ENCODE measurements at places on chromosomes 13 and 19.

GRCh38 chr13:72781451-72782439, at the start of the genes DIS3 and PIBF1:
Gene DIS3, minus strand, starts transcription at chr13:72781900. Its CDS starts 68 bp downstream, at chr13:72781832.
Gene PIBF1, plus strand, starts transcription at chr13:72782133. Its CDS starts 1,337 bp downstream, at chr13:72783470.
- peak; percentile 99 for DNase-seq

DNA sequence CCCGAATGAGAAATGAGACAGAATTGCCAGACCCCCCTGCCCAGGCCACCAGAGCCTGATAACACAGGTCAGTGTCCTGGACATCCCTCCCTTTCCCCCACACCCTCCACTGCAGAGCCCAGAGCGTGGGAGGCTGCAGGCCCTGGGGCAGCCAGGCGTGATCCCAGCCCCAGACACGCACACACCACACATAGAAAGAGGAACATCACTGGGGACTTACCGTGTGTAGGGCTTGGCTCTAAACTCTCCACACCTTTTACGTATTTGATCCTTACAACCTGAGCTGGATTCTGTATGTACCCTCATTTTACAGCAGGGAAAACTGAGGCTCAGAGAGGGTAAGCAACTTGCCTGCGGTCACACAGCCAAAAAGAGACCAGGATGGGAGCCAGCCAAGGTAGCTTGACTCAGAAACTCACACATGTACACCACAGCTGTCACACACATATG, 334 bp upstream of the ANGPTL6 start:
- DNase-seq: no peak

DNA sequence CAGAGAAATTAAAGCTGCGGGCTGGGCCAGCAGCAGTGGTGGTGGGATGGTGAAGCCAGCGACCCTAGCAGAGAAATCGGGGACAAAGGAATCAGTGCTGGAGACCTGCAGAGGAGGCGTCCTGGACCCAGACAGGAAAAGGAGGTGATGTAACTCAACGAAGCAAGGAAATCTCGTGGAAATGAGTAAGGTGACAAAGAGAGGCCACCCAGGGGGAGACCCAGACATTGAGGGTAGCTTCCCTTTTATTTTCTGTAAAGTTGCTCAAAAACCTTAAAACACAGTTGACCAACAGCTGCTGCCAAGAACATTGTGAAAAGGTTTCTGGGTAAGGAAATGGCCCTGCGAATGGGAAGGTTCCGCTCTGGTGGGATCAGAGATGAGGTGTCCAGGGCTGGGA, 13.3 kb upstream of the RETN start:
- no peak for DNase-seq

DNA sequence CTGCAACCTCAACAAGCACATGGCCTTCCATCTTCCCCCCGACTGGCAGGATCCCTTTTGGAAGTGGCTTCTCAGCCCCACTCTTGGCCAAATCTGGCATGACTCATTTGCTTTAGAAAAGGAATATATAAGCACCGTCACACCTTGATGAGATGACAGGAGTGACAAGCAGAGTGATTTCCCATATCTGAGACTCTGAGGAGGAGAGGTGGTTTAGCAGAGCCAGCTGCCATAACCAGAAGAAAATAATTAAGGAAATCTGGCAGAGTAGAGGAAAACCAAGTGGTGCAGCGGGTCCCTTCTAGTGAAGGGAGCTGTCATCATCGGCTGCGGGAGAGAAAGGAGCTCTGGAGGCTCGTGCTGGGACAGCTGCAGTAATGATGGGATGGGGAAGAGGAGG, 27.5 kb upstream of the KCTD15 start:
- DNase-seq: no peak

DNA sequence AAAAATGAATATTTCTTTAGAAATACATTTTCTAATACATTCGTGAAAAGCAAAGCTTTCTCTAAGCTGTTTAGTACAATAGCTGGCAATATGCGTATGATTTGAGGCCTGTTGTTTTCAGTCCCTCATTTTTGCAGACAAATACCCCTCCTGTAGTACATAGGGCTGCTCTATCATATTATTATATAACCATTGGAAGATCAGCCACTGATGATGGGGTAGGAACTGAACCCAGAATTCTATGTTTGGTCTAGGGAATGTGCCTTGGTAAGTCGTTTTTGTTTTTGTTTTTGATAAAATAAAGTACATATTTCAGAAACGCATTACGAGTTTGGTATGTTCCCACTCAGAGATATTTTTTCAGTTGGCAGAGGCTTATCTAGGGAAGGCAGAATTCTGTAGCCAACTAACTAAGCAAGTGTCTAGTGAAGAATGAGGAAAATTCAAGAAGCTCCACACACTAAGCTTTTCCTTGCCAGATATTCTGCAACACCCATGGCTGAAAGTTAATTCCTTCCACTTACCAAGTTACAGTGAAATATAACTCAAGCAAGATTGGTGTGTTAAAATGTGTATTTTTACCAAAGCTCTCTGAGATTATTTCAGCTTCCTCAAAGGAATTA, 656.9 kb upstream of the MIR17HG start:
- no peak for DNase-seq

DNA sequence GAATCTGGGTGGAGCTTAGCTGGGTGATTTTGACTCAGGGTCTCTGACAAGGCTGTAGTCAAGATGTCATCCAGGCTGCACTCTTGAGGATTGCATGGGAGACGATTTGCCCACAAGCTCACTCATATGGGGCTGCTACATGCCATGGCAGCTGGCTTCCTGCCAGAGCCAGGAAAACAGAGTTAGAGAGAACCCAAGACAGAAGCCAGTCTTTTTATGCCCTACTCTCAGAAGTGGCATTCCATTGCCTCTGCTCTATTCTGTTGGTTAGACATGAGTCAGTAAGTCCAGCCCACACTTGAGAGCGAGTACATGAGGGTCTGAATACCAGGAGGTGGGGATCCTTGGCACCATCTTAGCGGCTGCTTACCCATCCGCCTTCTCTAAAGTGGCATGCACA, 9.5 kb downstream of the POLR1D start:
- DNase-seq: no peak

GRCh38 chr13:42873081-42873480, 91.7 kb downstream of the FAM216B start:
- no peak for DNase-seq

DNA sequence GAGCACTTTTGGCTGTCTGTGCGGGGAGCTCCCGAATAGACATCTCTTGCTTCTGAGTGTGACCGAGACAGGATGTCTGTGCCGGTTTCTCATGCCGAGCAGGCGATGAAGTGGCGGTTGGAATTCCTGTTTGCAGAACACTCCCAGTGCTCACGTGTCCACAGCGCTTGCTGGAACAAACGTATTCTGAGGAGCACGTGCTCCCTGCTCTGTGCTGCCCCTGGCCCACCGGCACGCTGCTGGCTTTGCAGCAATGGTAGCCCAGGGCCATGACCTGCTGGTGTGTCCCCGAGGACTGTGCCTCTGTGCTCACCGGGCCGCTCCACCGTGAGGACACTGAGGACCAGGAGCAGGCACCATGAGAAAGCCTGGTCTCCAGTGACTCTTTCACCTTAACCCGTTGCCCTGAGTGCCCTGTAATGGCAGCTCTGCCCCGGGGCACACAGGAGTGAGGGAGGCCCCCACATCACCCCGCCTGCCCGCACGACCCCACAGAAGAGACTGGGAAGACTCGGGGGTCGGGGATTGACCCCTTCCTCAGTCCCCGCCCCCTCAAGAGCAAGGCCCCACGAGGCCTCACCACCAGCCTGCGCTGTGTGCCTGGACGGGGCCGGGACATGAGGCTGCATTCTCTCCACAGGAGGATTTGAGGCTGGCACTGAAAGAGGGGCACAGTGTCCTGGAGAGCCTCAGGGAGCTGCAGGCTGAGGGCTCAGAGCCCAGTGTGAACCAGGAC, 40.0 kb upstream of the F7 start:
- DNase-seq: no peak

- no peak for DNase-seq
Measured at GRCh38 chr13:99489028-99489427, 12.2 kb upstream of the TM9SF2 start.

DNA sequence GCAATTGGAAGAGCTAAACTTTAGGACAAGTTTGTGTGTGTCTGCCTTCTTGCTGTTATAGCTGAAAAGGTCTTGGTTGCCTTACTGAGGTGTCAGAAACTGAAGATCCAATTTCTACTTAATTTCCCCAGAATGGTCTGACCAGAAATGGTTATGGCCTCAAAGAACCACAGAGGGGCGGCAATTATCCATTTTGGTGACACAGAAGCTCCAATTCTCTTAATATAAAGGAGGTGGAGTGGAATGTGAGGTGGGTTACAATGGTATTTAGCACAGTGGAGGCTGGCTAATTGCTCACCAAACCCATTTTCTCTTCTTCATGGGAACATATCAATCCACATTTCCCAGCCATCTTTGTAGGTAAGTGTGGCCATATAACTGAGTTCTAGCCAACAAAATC, 1157.2 kb downstream of the OLFM4 start:
- DNase-seq: peak; percentile 35

GRCh38 chr19:17469481-17470067, 750 bp upstream of the SLC27A1 start:
- peak; percentile 91 for DNase-seq

- DNase-seq: peak; percentile 87
Measured at GRCh38 chr13:32408296-32409000, 19.5 kb downstream of the N4BP2L1 start.

GRCh38 chr13:52454459-52454819, 839 bp upstream of the CKAP2 start:
- peak; percentile 39 for DNase-seq

DNA sequence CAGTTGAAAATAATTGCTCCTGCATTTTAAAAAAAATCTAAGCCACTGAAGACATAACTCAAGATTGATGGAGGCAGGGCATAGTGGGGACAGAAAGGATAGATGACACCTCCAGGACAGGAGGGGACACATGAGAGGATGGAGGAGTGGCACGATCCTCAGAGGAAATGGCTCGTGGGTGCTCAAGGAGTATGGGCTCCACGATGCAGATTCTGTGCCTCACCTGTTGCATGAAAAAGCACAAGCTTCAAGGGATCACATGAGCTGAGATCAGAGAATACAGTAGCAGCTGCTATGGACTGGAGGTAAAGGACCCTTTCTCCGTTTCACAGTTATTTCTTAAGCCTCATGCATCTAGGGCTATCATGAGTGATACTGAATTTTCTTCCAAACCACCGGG, 69.7 kb upstream of the KL start:
- no peak for DNase-seq

DNA sequence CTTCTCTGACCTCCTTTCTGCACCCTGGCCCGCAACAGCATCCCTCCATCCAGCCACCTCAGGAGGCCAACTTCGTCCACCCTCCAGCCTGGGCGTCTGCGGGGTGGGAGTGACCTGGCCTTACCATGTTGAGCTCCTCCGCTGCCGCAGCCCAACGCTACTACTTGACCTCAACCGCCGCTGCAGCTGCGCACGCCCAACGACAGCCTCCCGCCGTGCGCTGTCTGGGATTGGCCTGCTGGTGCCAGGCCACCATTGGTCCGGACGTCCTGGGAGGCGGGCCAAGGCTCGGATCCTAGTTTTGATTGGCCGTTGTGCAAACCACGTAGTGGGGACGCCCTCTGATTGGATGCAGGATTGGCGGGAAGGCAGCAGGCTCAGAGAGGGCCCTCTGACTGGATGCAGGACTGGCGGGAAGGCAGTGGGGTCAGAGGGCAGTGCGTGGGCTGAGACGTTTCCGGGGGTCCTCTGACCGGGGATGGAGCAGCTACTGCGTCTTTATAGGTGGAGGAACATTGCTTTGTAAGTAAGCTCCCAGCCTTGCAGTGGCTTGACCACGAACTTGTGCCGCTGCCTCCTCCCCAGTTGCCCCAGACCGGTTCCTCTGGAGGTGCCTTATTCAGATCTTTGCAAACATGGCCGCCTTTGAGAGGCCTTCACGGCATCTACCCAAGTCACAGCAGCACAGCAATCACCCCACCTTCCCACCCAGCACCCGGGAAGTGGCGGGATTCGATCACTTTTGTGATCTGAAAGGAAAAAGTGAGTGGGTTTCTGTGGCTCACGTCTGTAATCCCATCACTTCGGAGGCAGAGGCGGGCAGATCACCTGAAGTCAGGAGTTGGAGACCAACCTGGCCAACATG, at the start of gene TUBA3C:
Gene TUBA3C, minus strand, starts transcription at position 204 of the 865 bp plus-strand sequence. Its CDS starts 77 bp downstream, at position 127.
- no peak for DNase-seq

DNA sequence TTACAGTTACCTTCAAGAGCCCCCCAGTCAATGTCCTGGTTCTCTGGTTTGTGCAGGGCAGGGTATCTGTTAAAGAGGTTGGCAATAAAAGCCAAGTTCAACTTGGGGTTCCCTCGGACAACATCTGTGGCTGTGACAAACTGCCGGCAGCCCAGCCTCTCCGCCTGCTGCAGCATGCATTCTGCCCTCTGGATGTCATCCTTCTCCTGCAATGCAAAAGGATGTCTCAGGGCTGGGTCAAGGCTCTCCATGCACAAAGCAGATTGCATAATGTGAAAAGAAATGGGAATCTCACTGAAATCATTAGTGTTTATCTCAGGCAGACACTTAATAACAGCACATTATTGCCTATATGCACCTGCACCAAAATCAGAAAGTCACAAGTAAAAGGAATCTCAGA, 35.1 kb downstream of the LCP1 start:
- DNase-seq: no peak

DNA sequence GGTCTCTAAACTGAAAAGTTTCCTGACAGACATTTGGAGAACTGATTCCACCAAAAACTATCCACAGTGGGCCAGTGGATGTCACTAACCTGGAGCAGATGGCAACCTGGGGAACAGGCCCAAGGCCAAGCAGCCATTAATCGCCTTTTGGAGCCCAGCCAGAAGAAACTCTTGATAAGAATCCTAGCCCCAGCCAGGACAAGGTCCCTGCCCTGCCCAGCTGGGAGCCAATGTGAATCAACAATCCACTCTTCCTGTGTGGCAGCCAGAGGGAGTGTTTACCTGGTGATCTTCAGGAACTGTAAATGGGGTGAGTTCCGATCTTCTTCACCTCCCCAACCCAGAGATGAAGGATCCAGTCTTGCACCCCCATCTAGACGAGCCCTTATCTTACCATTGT, 14.5 kb upstream of the IGSF23 start:
- DNase-seq: no peak

DNA sequence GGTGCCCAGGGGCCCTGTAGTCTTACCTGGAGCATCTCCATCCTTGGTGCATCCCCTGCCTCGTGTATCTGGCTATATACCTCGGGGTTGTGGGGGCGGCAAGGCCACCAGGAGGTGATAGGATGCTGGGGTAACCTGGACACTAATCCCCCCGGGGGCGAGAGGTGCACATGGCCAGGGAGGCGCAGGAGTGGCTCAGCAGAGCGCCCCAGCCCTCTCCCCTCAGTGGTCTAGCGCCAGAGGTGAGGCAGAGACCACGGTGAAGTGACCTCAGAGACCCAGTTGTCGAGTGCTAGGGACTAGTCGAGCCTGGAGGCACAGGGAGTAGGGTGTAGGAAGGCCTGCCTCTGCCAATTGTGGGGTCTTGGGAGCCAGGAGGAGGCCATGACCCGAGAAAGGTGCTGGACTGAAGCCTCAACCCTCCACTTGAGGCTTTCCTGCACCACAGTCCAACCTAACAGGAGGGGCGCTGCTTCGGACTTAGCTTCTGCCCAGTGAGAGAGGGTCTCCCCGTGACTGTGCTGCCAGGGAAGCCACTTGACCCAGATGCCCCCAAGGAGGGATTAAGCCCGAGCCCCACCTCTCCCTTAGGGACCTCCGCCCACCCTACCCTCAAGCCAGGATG, at the start of gene LHB:
Gene LHB, minus strand, starts transcription at position 51 of the 625 bp plus-strand sequence. Its CDS starts 10 bp downstream, at position 41.
- DNase-seq: no peak

- no peak for DNase-seq
Measured at GRCh38 chr19:5934069-5934401, 20.0 kb downstream of the CAPS start.
